Endodermal cell (in vitro differentiated cells): ENCODE measurements at places on chromosomes 5 and 9. TPM values are rescaled to one million over a fixed set of nuclear protein-coding genes. Genes with fewer than 3 reads are reported as not detected.

DNA sequence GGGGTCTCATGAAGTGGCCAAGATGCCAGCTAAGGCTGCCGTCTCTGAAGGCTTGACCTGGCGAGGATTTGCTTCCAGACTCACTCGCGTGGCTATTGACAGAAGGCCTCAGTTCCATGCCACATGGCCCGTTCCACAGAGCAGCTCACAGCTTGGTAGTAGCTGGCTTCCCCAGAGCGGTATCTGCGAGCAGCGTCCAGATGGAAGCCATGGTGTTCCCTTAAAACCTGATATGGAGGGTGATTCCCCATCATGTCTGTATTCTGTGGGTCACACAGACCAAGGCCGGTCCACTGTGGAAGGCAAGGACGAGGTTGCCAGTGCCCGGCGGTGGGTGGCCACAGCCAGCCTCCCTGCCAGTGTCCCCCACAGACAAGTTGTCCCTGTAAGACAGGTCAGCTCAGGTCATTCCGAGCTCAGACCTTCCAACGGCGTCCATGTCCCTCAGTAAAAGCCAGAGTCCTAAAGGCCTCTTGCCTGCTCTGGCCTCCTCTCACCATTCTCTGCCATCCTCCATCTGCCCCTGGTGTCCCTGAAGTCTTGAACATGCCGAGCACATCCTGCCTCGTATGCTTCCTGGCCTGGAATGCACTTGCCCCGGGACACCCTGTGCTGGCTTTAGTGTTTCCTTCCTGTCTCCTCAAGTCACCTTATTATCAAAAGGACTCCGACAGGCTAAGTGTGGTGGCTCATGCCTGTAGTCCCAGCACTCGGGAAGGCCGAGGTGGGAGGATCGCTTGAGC lies 61.3 kb upstream of the LRRTM2 start:
- peaks cover 47% of the 10 kb centered on the region for H3K36me3 ChIP-seq
- no peaks in the 10 kb centered on the region for H3K4me1 ChIP-seq
- DNase-seq: peak; percentile 63
- no peak overlapping the region for H3K27ac ChIP-seq
- no peak overlapping the region for H3K4me3 ChIP-seq
- H3K27me3 ChIP-seq: no peaks in the 10 kb centered on the region

DNA sequence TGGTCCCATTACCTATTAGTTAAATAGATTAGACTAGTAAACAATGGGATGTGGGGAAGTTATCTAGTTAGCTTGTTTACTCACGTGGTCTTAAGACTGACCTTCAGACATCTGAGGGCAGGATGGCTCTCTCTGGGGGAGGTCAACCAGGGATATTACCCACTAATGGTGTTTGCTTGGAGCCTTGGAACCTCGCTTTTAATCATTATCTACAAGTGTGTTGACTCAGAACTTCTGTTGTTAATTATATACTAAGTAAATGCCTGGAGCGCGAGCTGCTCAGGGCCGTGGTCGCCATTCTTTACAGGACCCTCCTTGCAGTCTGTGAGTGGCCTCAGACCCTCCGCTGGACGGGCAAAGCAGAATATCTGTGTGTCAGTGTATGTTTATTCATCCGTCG lies 48.5 kb upstream of the ZNF354A start:
- no peaks in the 10 kb centered on the region for H3K4me1 ChIP-seq
- DNase-seq: peak; percentile 57
- no peaks in the 10 kb centered on the region for H3K36me3 ChIP-seq
- no peak overlapping the region for H3K27ac ChIP-seq
- peak overlapping the region; percentile 12 for H3K4me3 ChIP-seq
- no peaks in the 10 kb centered on the region for H3K27me3 ChIP-seq

- DNase-seq: no peak
- no peaks in the 10 kb centered on the region for H3K36me3 ChIP-seq
Measured at GRCh38 chr9:136654820-136655535, 7.7 kb upstream of the EGFL7 start.

DNA sequence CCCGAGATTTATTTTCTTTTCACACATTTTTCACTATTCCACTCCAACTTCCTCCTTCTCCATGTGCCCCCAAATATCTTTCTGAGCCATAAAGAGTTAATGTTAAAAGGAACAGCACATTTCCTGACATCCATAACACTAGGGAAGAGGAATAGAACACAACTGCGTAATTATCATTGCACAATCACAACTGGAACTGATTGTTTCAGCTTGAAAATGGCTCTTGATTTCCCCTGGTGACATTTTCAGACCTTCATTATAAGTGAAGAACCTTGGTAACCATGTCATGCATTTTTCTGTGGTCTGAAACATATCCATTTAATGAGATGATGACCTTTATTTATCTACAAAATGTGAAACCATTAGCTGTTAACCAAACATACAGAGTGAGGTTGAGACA lies 82.4 kb downstream of the PCSK1 start:
- no peaks in the 10 kb centered on the region for H3K36me3 ChIP-seq
- H3K27me3 ChIP-seq: no peaks in the 10 kb centered on the region
- peak overlapping the region; percentile 11 for H3K4me3 ChIP-seq
- H3K27ac ChIP-seq: no peak overlapping the region
- H3K4me1 ChIP-seq: no peaks in the 10 kb centered on the region

DNA sequence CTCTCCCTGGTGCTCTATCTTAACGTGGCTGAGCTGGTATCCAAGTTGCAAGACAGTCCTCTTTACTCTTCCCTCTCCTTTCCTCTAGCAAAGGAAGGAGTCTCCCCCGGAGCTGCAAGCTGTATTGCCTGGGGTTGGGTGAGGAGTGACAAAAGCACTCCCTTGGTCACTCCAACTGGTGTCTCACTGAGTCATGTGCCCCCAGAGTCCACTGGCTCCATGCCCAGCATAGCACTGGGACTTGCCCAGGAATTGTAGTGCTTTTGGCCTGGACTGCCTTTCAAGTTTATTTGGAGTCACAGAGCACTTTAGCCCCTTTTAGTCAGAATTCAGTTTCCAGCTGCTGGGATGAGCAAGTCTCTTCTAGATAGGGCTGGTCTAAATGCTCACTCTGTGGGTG lies 82.6 kb upstream of the FST start:
- no peaks in the 10 kb centered on the region for H3K27me3 ChIP-seq
- H3K36me3 ChIP-seq: no peaks in the 10 kb centered on the region
- no peak for DNase-seq
- H3K4me3 ChIP-seq: no peak overlapping the region
- H3K27ac ChIP-seq: no peak overlapping the region

SECISBP2 gene
- 55.0 and 55.7 TPM in 2 replicates for total RNA-seq

- no peaks in the 10 kb centered on the region for H3K27me3 ChIP-seq
- DNase-seq: no peak
- H3K4me3 ChIP-seq: peak overlapping the region; percentile 34
- peaks cover 12% of the 10 kb centered on the region for H3K4me1 ChIP-seq
Measured at GRCh38 chr9:8863886-8864544, 1064.4 kb upstream of the DMAC1 start.
